ENCODE measurements at places on chromosomes 13 and 19. TPM values are rescaled to one million over a fixed set of nuclear protein-coding genes. Genes with fewer than 3 reads are reported as not detected.

STX10 gene
- polyA plus RNA-seq = 128 TPM

- H3K4me1 ChIP-seq = peaks cover under 1% of the 10 kb centered on the region
- no peaks in the 10 kb centered on the region for H3K27me3 ChIP-seq
- no peak for DNase-seq
- no peaks in the 10 kb centered on the region for H3K36me3 ChIP-seq
Observed at GRCh38 chr13:97248243-97248642, 26.1 kb downstream of the MBNL2 start.

CRTC1 gene
- polyA plus RNA-seq = 5.8 TPM

- no peak overlapping the region for H3K4me3 ChIP-seq
- H3K4me1 ChIP-seq = no peaks in the 10 kb centered on the region
- no peak overlapping the region for H3K27ac ChIP-seq
- no peaks in the 10 kb centered on the region for H3K27me3 ChIP-seq
- no peak for DNase-seq
Observed at GRCh38 chr13:77715233-77715891, 17.9 kb downstream of the SLAIN1 start.

DNA sequence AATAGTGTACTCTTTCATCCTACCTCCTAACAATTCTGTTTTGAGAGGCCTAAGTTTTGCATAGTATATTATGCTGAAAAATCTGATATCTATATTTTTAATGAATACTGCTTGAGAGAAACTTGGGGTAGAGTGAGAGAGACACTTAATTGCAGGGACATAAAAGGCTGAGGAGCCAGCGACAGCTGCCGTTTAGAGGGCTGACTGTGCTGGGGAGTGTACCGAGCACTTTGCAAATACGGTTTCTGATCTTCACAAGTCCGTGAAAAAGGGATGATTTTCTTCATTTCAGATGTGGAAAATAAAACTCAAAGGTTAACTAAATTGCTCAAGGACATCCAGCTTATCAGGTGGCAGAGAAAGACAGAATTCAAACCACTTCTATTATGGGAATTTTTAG is 97.4 kb downstream of the CAB39L start:
- peaks cover 5% of the 10 kb centered on the region for H3K36me3 ChIP-seq
- no peak for DNase-seq
- H3K4me1 ChIP-seq = no peaks in the 10 kb centered on the region
- H3K27me3 ChIP-seq = no peaks in the 10 kb centered on the region
- H3K27ac ChIP-seq = no peak overlapping the region

DNA sequence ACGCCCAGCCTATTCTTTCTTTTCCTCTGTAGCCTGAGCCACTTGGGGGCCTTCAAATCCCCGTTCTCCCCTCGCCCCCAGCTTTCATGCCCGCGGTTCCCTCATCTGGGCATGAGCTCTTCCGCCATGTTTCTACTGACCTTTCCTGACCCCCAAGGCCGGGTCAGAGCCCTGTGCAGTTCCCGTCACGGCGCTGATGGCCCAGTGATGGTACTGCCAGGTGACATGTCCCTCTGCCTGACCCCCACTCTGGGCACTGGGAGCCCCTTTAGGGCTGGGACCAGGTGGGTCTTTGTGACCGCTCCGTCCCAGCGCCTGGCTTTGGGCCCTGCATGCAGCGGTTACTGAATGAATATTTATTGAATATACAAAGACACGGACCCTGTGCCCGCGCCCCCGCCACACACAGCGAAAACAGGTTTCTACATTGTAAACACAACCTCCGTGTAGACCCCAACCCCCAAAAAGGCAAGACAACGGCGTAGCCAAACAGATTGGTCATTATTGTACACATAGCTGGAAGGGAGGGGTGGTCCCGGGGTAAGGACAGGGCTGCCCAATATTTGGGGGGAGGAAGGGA is 7.7 kb downstream of the GPR108 start:
- no peak for DNase-seq
- H3K4me3 ChIP-seq = no peak overlapping the region
- no peak overlapping the region for H3K27ac ChIP-seq
- H3K36me3 ChIP-seq = peaks cover 3% of the 10 kb centered on the region
- H3K27me3 ChIP-seq = no peaks in the 10 kb centered on the region
- no peaks in the 10 kb centered on the region for H3K4me1 ChIP-seq

- no peaks in the 10 kb centered on the region for H3K27me3 ChIP-seq
- H3K4me1 ChIP-seq = peaks cover 2% of the 10 kb centered on the region
- DNase-seq = peak; percentile 44
Observed at GRCh38 chr19:48900477-48901406, 630 bp downstream of the NUCB1 start.

- no peaks in the 10 kb centered on the region for H3K27me3 ChIP-seq
- no peak overlapping the region for H3K4me3 ChIP-seq
- peaks cover 5% of the 10 kb centered on the region for H3K4me1 ChIP-seq
- DNase-seq = no peak
Observed at GRCh38 chr19:32101206-32101605, 244.2 kb upstream of the ZNF507 start.

DNA sequence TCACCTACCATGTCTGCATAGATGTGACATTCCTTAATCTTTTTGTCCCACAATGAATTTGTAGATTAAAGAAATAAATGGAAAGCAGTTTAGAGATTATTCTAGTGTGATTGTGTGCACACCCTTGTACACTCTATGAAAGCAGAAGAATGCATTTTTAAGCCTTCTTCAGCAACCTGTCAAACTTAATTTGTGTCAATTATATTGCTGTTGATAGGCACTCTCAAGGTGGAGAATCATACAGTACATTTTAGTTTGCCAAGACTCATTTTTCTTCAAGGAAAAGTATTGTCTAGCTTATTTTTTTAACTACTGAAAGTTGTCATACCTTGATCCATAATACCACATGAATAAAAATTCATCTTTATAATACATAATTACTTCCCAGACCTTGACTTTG is 1898.9 kb downstream of the OLFM4 start:
- no peaks in the 10 kb centered on the region for H3K4me1 ChIP-seq
- no peak overlapping the region for H3K4me3 ChIP-seq
- no peak for DNase-seq
- H3K27me3 ChIP-seq = no peaks in the 10 kb centered on the region

- H3K36me3 ChIP-seq = no peaks in the 10 kb centered on the region
- no peaks in the 10 kb centered on the region for H3K27me3 ChIP-seq
- no peak overlapping the region for H3K4me3 ChIP-seq
- no peaks in the 10 kb centered on the region for H3K4me1 ChIP-seq
Observed at GRCh38 chr13:88649855-88650254, 978.7 kb downstream of the SLITRK5 start.

- no peaks in the 10 kb centered on the region for H3K36me3 ChIP-seq
- H3K27me3 ChIP-seq = no peaks in the 10 kb centered on the region
- DNase-seq = no peak
- H3K27ac ChIP-seq = peak overlapping the region; percentile 81
- no peak overlapping the region for H3K4me3 ChIP-seq
Observed at GRCh38 chr13:24064371-24064770, 96.1 kb upstream of the SPATA13 start.

DNA sequence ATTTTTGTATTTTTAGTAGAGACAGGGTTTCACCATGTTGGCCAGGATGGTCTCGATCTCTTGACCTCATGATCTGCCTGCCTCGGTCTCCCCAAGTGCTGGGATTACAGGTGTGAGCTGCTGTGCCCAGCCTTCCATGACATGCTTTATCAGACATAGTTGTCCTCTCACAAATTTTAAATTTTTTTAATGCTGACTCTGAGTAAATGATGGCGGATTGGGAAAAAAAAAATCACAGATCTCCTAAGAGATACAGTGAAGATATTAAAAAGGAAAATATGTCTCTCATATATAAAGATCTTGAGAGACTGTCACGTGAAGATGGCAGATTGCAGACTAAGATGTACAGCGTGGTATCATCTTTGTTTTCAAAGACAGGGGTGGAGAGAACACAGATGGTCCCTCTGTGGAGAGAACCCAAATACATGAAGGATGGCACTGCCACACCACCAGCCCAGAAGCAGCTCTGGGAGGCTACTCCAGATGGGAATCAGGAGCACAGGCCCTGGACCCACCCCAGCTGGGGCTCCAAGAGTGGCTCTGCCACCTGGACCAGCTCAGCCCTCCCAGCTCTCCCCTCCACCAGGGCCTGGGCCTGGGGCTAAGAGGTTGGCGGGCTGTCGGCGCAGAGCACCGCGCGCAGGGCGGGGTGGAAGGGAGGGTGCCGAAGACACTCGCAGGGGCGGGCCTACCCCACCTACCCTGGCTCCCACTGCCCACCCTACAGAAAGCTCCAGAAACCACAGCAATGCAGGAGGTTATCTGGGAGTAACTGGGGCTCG is 20.0 kb upstream of the CCNP start:
- no peak overlapping the region for H3K4me3 ChIP-seq
- H3K27ac ChIP-seq = no peak overlapping the region
- peaks cover 20% of the 10 kb centered on the region for H3K36me3 ChIP-seq
- H3K4me1 ChIP-seq = peaks cover 11% of the 10 kb centered on the region
- H3K27me3 ChIP-seq = no peaks in the 10 kb centered on the region

DNA sequence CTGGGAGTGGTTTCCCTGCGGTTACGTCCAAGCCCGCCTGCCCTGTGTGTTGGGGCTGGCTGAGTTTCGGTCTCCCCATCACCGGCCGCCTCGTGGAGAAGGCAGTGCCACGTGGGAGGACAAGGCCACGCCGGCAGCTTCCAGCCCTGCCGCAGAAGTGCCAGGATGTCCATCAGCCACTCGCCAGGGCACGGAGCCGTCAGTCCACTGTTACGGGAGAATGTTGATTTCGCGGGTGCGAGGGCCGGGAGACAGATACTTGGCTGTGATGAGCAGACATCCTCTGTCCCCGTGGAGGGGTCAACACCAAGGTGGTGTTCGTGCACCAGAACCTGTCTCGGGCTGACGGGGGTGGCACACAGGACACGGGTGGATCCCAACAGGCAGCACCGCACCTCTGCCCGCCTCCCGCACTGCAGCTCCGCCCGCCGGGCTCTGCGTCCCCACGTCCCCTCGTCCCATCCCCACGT is 86.4 kb upstream of the MCF2L start:
- no peak overlapping the region for H3K4me3 ChIP-seq
- no peaks in the 10 kb centered on the region for H3K4me1 ChIP-seq
- H3K27ac ChIP-seq = no peak overlapping the region
- peaks cover 11% of the 10 kb centered on the region for H3K36me3 ChIP-seq

PALM3 gene
- 20.6 TPM for polyA plus RNA-seq

TNFSF9 gene
- 3.2 TPM for polyA plus RNA-seq

ERFL gene
- polyA plus RNA-seq = 0.16 TPM

- DNase-seq = no peak
- H3K36me3 ChIP-seq = no peaks in the 10 kb centered on the region
- H3K27me3 ChIP-seq = no peaks in the 10 kb centered on the region
- H3K4me3 ChIP-seq = no peak overlapping the region
- H3K27ac ChIP-seq = no peak overlapping the region
Observed at GRCh38 chr13:30791354-30792001, 56.1 kb downstream of the ALOX5AP start.

FPR2 gene
- polyA plus RNA-seq = 0.79 TPM

DNA sequence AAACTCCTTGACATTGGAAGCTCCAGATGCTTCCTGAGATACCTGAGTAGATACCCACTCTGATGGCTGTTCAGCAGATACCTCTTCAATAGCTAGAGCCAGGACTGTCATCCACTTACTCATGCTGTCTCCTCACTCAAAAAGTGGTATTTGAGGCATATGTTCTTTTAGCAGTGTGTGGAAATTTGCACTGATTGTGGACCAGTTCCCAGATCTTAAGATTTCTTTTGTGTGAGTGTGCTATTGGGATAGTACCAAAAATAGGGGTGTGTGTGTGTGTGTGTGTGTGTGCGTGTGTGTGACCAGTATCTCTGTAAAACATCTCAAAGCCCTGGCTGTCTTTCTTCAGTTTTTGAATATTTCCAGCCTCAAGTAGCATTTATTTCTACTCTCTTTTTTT is 108.3 kb downstream of the SLITRK5 start:
- no peaks in the 10 kb centered on the region for H3K27me3 ChIP-seq
- H3K4me1 ChIP-seq = no peaks in the 10 kb centered on the region
- H3K27ac ChIP-seq = no peak overlapping the region
- H3K36me3 ChIP-seq = no peaks in the 10 kb centered on the region
- no peak overlapping the region for H3K4me3 ChIP-seq
- DNase-seq = no peak

GRCh38 chr19:6219586-6220290 is 60.0 kb downstream of the MLLT1 start:
- H3K27me3 ChIP-seq = no peaks in the 10 kb centered on the region
- no peak overlapping the region for H3K27ac ChIP-seq
- H3K36me3 ChIP-seq = peaks cover 57% of the 10 kb centered on the region
- peak; percentile 73 for DNase-seq
- H3K4me1 ChIP-seq = peaks cover 37% of the 10 kb centered on the region
- H3K4me3 ChIP-seq = no peak overlapping the region

- no peaks in the 10 kb centered on the region for H3K4me1 ChIP-seq
- no peak overlapping the region for H3K27ac ChIP-seq
- no peak for DNase-seq
- H3K27me3 ChIP-seq = no peaks in the 10 kb centered on the region
- H3K36me3 ChIP-seq = no peaks in the 10 kb centered on the region
- H3K4me3 ChIP-seq = no peak overlapping the region
Observed at GRCh38 chr13:112474869-112475268, 98.7 kb downstream of the SPACA7 start.

DNA sequence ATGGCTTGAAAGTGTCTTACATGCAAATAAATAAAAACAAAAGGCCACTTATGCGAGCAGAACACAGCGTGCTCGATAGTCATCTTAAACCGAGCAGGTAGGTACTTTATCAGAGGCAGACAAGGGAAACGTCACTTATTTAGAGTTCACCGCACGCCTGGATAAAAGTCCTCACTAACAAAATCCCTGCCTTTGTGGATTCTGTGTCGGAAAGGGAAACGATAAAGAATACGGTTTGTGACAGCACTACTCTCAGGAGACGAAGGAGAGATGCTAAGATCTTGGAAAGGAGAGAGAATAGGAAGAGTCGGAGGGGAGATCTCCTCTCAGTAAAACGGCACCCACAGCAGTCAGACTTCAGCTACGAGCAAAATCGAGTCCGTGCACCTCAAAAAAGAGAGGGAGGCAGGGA is 581 bp downstream of the RCBTB1 start:
- peaks cover 12% of the 10 kb centered on the region for H3K4me1 ChIP-seq
- H3K27ac ChIP-seq = peak overlapping the region; percentile 92
- peak overlapping the region; percentile 98 for H3K4me3 ChIP-seq
- H3K36me3 ChIP-seq = peaks cover 4% of the 10 kb centered on the region

CD37 gene
- polyA plus RNA-seq = 37.2 TPM

KLK3 gene
- not detected for polyA plus RNA-seq

- DNase-seq = no peak
- peaks cover 50% of the 10 kb centered on the region for H3K36me3 ChIP-seq
- no peak overlapping the region for H3K4me3 ChIP-seq
- no peak overlapping the region for H3K27ac ChIP-seq
Observed at GRCh38 chr19:2798733-2799132, 13.4 kb downstream of the THOP1 start.

NFIX gene
- 50.5 TPM for polyA plus RNA-seq

DNA sequence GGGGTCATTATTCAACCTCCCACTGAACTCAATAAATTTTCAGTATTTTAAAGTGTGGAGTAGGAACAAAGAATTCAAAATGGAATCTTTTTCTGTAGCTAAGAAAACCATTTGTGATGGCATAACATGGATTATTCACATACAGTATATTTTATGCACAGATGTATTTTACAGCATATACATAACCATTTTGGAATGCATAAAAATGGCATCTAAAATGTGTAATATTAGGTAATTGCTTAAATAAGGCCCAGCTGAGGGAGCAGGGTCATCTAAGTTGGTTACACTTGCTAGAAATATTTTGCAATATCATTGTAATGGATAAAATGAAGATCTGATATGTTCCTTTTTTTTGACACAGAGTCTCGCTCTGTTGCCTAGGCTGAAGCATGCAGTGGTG is 146.9 kb downstream of the LMO7 start:
- H3K4me1 ChIP-seq = no peaks in the 10 kb centered on the region
- H3K27me3 ChIP-seq = no peaks in the 10 kb centered on the region
- H3K27ac ChIP-seq = peak overlapping the region; percentile 66
- no peak overlapping the region for H3K4me3 ChIP-seq
- H3K36me3 ChIP-seq = peaks cover 3% of the 10 kb centered on the region

GRCh38 chr19:1214862-1215731 is 9.5 kb downstream of the STK11 start:
- no peak for DNase-seq
- H3K4me3 ChIP-seq = no peak overlapping the region
- no peaks in the 10 kb centered on the region for H3K27me3 ChIP-seq
- H3K27ac ChIP-seq = peak overlapping the region; percentile 80

ACP5 gene
- 95.6 TPM for polyA plus RNA-seq
